IPS-NIHi11 (cell line): ENCODE measurements at places on chromosomes 16 and 17.

DNA sequence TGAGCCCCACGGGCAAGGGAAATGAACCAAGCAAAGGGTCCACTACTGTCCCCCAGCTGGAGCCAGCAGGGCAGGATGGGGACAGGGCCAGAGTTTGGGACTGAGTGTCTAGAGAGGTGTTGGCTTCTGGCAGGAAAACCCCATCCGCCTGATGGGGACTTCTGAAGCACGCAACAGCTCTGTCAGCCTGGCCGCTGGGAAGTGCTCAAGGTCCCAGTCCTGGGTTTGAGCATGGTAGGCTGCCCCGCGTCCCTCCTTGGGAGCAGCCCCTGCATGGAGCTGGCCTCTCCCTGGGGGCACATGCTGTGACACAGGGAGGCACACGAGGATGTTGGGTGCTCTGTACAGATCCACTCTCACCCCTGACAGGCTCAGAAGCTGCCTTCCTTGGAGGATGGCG, 14.6 kb downstream of the ACE start:
- DNase-seq, result no peak

DNA sequence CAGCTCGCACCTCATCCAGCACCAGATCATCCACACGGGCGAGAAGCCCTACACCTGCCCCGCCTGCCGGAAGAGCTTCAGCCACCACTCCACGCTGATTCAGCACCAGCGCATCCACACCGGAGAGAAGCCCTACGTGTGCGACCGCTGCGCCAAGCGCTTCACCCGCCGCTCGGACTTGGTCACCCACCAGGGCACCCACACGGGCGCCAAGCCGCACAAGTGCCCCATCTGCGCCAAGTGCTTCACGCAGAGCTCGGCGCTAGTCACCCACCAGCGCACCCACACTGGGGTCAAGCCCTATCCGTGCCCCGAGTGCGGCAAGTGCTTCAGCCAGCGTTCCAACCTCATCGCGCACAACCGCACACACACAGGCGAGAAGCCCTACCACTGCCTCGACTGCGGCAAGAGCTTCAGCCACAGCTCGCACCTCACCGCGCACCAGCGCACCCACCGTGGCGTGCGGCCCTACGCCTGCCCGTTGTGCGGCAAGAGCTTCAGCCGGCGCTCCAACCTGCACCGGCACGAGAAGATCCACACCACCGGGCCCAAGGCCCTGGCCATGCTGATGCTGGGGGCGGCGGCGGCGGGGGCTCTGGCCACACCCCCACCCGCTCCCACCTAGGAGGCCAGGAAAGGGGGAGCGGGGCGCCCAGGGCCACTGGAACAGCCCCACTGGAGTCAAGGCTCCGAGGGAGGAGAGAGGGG, 7.5 kb downstream of the ZNF205 start:
- peak; percentile 2 for DNase-seq

DNA sequence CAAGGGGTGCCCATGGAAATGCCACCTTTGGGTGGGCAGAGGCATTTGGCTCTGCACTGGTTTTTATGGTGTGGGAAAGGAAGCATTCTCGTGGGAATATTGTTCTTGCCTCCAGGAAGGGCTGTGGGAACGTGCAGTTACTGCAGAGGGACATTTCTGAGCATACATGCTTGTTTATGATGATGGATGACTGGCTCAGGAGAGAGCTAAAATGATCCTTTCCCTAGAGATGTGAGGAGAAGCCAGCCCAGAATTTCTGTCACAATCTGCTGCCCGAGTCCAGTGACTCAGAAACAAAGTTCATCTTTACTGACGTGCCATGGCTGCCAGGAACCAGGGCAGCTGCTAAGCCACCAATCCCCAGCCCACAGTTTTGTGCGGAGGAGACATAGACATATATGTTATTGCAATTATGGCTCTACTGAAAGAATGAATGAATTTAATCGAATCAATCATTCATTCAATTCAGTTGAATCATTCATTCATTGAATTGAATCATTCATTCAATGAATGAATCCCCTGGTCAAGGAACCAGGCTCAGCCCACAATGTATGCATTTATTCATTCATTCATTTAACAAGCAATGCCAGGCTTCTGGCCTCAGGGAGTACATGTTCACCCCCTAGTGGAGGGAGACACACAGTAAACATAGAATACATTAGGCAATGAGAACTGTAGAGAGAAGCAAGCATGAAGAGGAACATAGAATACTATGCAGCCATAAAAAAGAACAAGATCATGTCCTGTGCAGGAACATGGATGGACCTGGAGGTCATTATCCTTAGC, 414.4 kb upstream of the HSBP1 start:
- DNase-seq, result no peak

DNA sequence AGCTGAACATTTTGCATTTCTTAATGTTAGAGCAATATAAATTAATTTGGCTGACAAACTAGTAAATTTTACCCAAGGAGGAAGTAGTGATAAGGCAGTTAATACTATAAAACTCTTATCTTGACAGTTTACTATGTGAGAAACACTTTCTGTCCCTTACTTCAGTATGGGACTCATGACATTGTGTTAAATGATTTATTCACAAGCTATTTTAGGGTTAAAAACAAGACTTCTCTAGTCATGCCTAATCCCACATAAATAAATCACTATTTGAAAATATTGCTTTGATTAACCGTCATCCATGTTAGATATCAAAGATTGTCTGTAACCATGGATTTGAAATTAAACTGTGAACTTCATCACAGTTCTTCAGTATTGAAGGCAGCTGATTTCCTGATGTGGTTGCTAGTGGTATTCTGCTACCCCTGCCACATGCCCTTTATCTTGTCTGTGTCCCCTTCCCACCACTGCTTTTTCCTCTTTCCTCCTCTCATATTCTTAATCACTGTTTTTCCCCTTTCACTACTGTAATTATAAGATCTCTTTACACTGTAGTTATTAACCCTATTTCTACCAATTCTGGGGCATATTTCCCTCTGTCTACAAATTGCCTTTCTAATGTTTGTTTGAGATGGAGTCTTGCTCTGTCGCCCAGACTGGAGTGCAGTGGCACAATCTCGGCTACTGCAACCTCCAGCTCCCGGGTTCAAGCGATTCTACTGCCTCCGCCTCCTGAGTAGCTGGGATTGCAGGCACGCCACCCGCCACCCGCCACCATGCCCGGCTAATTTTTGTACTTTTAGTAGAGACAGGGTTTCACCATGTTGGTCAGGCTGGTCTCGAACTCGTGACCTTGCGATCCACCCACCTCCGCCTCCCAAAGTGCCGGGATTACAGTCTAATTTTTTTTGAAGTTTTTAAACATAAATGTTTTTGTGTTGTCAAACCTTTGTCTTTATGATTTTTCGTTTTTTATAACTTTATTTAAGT, 95.6 kb downstream of the STXBP4 start:
- no peak for DNase-seq

DNA sequence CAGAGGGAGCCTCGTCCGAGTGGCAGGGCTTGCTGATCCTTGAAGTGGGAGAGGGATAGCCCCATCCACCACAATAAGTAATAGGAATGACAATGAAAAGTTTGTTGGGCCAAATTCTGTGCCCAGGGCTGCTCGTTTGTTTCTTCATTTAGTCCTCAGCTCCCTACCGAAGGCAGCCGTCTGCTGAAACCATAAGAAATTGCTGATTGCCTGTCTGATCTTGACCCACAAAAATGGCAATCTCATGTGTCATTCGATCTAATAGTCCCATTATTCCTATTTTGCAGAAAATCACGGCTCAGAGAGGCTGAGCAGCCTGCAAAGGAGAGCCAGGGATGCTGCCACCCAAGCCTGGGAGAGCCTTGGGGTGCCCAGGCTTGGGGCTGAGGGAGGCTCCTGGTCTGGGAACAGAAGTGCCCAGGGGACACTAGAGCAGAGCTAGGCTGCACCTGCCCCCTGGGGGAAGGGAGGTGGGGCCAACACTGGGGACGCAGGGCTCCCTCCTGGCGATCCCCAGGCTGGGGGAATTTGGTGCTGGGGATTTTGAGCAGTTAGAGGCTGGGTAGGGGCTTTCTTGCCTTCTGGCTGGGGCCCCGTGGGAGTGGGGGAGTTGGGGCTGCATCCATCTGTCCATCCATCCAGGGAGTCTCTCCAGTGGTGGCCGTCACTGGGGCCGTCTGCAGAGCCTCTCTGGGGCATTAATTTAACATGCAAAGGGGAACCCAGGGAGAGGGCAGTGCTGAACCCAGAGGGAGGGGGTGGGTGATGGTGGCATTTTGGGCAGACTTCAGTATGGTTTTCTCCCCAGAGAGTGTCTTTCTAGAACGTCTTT, 53.5 kb downstream of the SOCS1 start:
- no peak for DNase-seq

DNA sequence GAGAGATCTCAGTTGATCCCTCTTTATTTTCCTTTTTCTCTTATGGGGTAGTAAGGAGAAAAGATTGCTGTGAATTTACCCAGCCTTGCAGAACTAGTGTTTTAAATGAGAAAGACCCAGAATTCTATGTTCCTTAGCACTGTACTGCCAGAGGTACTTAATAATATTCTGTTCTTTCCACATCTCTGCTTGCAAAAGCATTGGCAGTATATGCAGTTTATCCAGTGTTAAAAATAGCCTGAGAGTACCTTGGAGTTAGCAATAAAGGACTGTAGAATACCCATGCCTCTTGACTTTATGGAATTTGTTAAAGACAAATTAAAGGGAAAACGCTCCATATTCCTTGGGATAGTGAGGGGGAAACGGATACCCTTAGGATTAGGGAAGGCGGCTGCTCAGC, 11.9 kb downstream of the SLC7A6 start:
- DNase-seq, result no peak

DNA sequence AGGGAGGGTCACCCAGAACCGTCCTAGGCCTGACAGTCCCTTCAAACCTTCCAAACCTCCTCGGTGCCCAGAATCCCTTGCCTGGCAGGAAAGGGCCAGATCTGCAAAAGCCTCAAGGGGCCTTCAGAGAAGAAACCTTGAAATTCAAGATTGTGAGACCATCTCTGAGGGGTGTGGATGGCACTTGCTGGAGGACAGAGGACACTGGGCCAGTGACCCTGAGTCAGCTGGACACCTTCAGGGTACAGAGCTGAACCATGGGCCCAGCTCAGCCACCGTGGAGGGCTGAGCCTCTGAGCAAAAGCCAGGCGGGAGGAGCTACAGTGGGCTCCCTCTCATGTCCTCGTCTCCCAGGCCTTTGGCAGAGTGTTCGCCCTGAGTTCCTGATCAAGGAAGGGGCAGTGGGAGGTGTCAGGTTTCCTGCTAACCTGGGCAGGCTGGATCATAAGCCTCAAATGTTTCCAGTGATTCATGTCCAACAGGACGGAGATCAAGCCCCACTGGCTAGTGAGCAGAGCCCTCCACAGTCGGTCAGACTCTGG, 3.0 kb downstream of the PDILT start:
- DNase-seq, result no peak

- no peak for DNase-seq
These were observed 3.6 kb downstream of the ZNF267 start for GRCh38 chr16:31876951-31877828.

GRCh38 chr16:58377932-58378331, 14.3 kb upstream of the GINS3 start:
- no peak for DNase-seq

GRCh38 chr17:2796164-2797125, at the start of gene RAP1GAP2:
TSS of gene RAP1GAP2 (plus strand) at chr17:2796438. CDS start at chr17:2796528, 90 bp downstream.
- no peak for DNase-seq

GRCh38 chr17:6398955-6399354, 36.0 kb downstream of the AIPL1 start:
- DNase-seq, result no peak
